ENCODE measurements at places on chromosomes 5 and 9. TPM values are rescaled to one million over a fixed set of nuclear protein-coding genes. Genes with fewer than 3 reads are reported as not detected.

The ARID3C gene
- not detected for total RNA-seq

The GLDC gene
- total RNA-seq = 0.32 TPM

The ZNF169 gene
- 3.8 TPM for total RNA-seq

The LYSMD3 gene
- total RNA-seq = 20.7 TPM

The REXO4 gene
- 11.1 TPM for total RNA-seq

DNA sequence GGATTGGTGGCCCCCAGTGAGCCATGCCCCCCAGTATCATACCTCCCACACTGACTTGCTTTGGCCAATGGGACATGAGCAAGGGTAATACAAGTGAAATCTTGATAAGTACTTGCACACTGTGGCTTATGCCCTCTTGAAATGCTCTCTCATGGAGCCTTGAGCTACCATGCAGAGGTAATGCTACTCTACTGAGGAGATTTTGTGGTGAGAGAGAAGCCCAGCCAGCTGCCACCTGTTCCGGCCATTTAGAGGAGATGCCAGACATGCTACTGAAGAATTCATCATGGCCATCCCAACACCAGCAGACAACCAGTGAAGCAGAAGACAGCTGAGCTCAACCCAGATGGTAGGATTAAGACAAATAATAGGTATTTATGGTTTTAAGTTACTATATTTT lies 299.5 kb downstream of the MEF2C start:
- DNase-seq = no peak

DNA sequence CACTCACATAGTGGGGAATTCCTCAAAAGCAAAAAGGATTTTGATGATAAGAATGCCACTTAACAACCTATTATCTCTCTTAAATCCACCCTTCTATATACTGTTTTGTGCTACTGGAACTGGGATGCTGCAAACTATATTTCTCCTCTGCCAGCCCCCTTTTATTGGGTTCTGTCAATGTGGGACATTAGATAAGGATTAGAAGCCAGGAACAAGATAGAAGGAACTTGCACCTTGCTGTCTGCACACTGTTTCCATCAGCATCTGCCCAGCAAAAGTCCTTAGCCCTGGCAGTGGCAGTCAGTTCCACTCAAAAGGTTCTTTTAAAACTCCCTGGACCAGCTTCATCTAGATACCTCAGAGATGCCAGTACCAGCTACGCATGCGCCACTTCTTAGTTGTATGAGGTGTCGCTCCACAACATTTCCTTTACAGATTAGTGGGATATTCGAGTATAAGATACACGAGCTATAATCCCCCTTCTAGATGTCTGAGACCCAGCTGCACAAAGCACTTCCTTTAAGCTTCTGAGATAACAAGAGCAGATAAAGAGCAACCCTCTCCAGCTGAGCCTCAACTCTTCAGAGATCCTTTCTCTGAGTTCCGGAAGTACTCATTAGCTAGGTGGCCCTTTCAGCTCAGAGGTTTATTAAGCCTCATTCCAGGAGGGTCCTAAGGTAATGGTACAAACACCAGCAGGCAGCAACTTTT lies 45.3 kb downstream of the CERT1 start:
- no peak for DNase-seq

DNA sequence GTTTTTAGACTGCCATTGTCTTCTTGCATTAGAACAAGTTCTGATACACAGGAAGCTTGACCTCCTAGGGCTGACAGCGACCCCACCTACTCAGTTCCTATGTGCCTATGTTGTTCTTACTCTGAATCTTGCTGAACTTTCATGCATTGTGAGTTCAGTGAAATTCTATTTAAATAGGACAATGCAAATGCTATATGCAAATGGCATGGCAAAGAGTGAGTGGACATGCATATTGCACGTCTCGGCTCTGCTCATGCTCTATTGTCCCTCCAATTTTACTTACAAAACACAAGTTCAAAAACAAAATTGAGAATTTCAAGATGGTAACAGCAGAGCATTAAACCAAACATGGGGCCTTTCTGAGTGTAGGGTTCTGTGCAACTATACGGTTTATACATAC lies 5.3 kb upstream of the DCP2 start:
- no peak for DNase-seq

DNA sequence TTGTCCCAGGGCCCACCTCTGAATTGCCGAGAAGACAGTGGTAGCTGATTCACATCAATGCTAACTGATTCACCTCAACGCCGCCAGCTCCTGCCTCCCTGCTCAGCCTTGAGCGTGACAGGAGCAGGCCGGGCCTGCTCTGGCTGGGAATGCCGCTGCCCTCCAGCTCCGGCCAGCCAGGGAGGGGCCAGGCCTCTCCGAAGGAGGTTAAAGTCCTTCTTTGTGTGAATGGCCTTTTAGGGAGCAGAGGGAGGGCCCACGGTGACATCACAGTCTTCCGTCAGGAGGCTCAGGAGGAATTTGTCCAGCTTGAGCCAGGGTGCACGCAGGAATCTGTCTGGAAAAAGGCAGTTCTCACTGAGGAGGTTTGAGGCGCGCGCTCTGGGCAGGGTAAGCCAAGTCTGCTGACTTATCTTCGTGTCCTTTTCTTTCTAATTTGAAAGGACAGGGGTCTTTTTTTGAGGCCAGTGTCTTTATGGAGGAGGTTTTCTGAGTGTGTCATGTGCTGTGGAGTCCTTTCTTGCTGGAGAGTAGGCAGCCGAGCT lies 82.7 kb downstream of the C9orf152 start:
- DNase-seq = peak; percentile 97

GRCh38 chr9:114386886-114387679 lies 699 bp downstream of the AKNA start:
- peak; percentile 88 for DNase-seq

DNA sequence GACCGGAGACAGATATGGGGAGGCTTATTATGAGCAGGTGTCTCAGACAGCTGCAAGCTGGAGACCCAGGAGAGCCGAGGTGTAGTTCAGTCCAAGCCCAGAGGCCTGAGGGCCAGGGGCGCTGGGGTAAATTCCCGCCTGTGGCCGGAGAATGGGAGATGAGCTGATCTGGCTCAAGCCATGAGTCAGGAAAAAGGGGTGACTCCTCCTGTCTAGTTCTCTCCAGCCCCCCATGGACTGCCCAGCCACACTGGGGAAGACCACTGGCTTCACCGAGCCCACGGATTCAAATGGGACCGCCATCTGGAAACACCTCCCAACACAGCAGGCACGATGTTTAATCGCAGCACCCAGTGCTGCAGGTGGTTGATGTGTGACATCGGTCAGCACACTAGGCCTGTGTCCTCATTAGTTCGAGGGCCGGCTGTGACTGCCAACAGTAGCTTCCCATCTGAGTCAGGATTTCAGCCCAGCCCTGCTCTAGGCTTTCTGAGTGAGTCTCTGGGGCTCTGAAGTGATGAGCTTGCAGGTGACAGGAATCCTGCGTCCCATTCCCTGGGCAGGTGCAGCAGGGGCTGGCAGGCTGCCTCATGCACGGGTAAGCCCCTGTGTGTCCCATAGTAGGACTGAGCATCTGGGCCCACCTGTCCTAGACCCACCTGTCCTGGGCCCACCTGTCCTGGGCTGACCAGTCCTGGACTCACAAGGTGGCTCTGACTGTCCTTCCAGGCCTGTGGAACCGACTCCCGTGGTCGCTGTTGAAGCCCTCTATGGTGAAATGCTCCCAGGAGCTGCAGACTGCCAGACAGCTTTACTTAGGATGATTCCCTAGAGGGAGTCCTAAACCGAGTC lies 49.7 kb downstream of the AHRR start:
- peak; percentile 69 for DNase-seq

Data from posterior vena cava (tissue), 2 donors.